Femur (tissue), 1 donor: ENCODE measurements at places on chromosomes 12 and 14.

GRCh38 chr12:88958153-88958552 is 377.9 kb upstream of the KITLG start:
- no peak for DNase-seq

DNA sequence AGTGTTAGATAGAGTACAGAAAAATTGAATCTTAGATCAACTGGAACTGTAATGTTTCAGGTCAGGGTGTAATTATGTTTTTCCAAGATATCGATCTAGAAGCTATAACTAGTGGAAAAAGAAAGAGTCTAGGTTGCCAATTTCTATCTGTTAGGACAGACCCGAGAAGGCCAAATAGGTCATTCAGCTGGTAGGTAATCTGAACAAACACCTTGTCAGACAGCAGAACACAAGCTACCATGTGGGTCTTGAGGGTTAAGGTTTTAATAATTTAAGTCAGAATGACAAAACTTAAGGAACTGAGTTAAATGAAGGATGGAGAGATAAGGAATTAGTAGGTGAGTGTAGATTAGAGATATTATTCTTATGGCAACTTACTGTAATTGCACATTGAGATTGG is 44.9 kb upstream of the KCNMB4 start:
- DNase-seq = no peak

DNA sequence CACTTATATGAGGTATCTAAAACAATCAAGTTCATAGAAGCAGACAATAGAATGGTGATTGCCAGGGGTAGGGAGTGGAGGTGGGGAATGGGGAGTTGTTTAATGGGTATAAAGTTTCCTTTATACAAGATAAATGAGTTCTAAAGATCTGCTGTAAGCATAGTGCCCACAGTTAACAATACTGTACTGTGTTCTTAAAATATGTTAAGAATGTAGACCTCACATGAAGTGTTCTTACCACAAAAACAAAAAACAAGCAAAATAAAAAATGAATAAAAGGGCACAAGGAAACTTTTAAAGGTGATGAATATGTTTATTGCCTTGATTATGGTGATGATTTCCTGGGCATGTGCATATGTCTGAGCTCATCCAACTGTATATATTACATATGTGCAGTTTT is 211.8 kb downstream of the MSRB3 start:
- DNase-seq = no peak

DNA sequence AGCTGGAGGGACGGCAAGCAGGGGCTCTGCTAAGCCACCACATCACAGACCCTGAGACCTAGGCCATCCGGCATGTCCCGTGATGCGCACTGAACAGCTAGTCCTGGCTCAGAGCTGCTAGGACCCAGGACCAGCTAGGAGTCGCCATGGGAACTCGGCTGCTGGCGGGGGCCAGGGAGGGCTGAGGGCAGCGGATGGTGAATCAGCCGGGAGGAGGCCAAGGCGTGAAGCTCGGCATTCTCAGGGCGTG is 5.1 kb downstream of the AHNAK2 start:
- peak; percentile 86 for DNase-seq

DNA sequence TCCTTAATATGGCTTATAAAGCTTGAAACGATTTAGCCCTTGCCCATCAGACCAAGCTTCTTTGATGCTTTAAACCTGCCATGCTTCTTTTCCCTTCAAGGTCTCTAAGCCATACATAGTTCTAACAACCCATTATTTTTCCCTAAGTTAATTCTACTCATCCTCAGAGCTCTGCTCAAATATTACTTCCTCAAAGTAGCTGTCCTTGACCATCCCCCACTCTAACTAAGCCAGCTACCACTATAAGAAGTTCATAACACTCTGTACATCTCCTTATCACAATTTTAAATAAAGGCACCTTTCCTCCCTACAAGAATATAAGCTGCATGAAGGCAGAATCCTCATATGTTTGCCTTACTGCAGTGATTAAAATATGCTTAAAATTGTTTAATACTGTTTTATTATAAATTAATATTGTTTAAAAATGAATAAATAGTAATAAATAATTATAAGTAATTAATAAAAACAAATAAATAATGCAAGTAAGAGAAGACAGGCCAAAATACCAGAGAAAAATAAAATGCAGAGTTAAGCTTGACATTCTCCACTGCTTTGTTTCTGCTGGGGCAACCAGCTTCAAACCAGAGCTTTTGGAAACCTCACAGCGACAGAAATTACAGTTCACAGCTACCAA is 76.8 kb downstream of the NUMB start:
- DNase-seq = no peak

GRCh38 chr12:49227713-49228112 is 37.2 kb upstream of the TUBA1C start:
- no peak for DNase-seq

- DNase-seq = no peak
Observed at GRCh38 chr12:39006286-39006685, 100.9 kb upstream of the CPNE8 start.

DNA sequence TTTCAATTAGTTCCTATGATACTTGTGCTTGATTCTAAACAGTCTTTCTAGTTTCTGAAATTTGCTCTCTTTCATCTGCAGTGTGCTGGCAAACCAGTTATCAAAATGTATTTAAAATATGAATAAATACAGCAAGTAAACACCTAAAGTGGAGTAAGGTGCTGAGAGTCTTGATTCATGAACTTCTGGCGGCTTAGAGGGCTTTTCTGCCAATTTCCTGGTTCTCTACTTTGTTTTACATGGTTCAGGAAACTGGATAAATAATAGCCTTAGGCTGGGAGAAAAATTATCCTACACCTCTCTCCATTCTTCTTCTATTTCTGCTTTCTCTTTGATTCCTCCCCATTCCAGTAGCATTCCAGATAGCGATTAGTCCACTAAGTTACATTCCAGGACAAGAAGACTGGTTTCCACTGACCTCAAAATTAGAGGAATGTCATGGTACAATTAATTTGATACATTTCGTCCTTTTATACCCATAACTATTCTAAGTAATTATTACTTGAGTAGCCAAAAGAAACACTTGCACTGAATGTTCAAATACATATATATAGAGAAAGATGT is 14.9 kb downstream of the ATP2B1 start:
- no peak for DNase-seq

DNA sequence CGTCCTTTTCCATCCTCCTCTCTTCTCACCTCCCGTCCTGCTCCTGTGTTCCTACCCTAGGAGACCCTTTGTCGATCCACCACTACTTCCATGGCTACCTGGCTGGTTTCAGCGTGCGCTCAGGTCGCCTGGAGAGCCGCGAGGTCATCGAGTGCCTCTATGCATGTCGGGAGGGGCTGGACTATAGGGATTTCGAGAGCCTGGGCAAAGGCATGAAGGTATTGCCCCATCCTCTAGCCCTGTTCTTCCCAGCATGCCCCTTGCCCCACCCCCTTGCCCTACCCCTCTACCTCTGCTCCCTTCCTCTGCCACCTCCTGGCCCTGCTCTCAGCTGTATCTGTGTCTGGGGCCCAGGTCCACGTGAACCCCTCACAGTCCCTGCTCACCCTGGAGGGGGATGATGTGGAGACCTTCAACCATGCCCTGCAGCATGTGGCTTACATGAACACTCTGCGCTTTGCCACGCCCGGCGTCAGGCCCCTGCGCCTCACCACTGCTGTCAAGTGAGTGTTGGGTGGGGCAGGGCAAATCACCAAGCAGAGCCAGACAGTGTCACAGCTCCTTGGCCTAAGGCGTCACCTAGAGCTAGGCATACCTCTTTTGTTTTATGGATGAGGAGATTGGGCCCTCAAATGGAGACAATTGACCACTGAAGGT is 12.8 kb downstream of the CLSTN3 start:
- no peak for DNase-seq

GRCh38 chr14:85529803-85530574 is at the start of gene FLRT2:
FLRT2 (plus strand) TSS chr14:85530144; CDS start chr14:85621515, 91,371 bp downstream.
- peak; percentile 86 for DNase-seq

DNA sequence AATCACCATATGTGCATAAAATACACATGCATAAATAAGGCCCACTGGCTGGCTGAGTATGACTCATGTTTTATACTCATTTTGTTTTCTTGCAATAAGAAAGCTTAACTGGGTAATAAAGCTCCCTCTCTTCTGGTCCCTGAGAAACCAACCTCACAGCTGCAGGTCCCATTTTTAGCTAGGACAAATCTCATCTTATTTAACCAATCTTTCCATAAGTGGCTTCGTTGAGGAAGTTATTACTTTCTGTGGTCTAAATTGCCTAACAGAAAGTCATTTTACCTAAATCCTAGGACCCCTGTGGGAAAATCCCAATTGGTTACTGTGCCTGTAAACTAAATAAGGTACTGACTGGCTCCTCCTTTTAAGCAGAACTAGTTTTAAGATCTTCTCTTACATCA is 232.8 kb upstream of the FBXO33 start:
- DNase-seq = no peak

GRCh38 chr12:85834378-85834777 is 1.8 kb downstream of the RASSF9 start:
- no peak for DNase-seq
